CD4-positive, CD25-positive, alpha-beta regulatory T cell (primary cell): ENCODE measurements at places on chromosomes 2 and 18.

- DNase-seq: no peak
Measured at GRCh38 chr18:11862468-11863137, 11.4 kb downstream of the CHMP1B start.

- DNase-seq: no peak
Measured at GRCh38 chr2:219545943-219546352, 2.1 kb downstream of the TMEM198 start.

DNA sequence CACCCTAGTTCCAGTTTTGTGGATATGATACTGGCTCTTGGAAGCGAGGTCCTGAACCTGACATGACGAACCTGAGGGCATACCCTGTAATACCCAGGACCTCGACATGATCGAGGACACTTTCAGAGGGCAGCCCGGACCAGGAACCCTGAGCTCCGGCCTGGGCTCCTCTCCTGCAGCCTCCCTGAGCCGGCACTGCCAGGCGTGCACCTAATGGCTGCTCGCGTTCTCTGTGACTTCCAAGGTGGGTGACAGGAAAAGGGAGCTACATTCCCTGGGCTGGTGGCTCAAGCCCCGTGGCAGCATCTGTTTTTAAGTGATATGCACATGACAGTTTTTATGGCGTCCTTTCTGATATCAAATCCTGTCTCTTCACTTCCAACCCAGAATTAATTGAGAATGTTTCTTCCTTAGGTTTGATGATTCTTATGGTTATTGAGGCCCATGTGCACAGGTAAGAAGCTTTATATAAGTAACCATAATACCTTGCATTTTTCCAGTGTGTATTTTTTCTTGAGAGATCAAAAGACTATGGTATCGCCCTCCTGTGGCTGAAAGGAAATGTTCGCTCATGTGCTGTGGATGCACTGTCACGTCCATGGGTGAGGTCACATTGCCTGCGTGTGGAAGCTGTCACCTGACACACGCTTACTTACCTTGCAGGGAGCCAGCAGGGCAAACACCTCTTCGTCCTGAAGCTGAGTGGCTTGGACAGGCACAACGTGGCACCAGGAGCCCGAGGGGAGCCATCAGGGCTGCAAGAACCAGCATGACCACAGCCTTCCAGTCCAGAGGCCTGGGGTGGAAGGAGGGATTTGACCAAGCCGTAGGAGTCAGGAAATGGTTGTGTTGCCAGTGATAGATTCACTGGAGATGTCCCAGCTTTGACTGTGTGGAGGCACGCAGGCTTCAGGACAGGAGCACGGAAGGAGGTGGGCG, 367.4 kb upstream of the MYT1L start:
- DNase-seq: peak; percentile 35

DNA sequence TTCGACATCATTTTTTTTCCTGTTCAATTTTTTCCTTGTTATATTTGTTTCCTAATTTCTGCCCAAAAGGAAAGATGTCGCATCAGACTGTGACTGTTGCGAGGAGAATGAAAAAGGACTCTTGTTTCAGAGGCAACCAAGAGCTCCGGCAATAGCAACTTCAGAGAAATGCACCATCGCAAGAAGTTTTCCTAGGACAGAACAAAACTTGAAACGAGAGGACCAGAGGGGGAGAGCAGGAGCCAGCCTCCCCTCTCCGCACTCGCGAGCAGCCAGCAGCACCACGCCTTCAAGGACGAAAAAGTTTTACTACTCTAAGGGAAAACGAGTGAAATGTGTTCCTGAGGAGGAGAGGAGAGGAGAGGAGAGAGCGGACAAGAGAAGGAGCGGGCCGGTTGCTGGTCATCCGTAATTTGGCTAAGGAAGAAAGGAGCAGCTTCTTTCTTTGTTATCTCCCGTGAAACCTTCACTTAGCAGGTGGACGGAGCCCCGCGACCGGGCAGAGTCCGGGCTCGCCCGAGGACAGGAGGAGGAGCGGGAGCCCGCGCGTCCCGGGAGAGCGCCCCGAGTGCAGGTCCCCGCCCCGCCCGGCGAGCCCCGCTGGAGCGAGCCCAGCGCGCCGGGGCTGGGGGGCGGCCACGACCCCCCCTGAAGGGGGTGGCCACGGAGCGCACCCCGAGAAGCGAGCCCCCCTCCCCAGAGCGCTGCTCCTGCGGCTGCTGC, 744 bp downstream of the POU3F3 start:
- no peak for DNase-seq

DNA sequence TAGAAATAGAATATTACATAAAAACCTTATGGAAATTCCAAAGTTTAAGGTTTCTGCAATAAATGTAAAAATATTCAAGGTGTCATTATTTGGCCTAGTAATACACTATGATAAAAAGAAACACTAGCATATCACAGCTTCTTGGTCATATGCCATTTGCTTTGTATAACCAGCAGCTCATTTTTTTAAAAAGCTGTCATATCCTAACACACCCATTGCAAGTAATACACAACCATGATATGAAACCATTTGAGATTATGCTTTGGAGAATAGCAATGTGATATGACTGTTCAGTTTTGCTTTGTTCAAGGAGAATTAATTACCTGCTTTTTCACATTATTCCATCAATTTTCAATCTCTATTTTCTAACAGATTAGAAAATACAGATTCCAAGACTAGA, 149.0 kb downstream of the IKZF2 start:
- DNase-seq: no peak

DNA sequence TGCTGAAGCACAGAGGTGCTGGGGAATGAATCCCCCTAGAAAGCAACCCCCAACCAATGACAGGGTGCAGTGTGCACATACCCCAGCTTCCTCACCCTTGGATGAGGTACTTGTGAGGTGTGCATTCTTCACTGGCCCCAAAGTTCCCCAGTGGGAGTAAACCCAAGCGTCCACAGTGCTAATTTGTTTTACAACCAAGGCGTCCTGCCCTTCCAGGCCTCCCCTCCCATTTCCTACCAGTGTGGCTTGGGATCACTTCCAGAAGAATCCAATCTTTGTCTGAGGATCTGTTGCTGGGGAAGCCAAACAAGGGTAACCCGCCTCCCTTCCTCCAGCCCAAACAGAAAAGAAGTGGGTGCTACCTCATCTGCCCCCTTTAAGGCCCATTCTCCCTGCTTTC, 40.3 kb upstream of the TEX51 start:
- DNase-seq: no peak

DNA sequence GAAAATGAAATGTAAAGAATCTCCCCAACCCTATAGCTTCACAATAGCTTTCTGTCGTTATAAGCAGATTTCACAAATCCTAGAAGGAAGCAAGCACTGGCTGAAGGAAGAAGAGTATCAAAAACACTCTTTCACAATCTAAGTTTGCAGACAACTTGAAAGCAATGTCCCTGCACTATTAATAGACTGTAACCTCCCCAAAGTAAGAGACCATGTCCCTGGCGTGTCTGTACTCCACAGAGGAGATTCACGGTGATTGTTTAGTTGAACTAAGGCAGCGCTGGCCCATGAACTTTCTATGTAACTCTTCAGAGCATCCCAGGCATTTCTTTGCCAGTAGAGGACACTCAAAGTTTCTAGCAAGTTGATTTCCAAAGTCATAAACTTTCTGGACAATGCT, 128.0 kb upstream of the HNRNPA3 start:
- DNase-seq: no peak

- no peak for DNase-seq
Measured at GRCh38 chr2:84077496-84077895, 381.6 kb downstream of the SUCLG1 start.

DNA sequence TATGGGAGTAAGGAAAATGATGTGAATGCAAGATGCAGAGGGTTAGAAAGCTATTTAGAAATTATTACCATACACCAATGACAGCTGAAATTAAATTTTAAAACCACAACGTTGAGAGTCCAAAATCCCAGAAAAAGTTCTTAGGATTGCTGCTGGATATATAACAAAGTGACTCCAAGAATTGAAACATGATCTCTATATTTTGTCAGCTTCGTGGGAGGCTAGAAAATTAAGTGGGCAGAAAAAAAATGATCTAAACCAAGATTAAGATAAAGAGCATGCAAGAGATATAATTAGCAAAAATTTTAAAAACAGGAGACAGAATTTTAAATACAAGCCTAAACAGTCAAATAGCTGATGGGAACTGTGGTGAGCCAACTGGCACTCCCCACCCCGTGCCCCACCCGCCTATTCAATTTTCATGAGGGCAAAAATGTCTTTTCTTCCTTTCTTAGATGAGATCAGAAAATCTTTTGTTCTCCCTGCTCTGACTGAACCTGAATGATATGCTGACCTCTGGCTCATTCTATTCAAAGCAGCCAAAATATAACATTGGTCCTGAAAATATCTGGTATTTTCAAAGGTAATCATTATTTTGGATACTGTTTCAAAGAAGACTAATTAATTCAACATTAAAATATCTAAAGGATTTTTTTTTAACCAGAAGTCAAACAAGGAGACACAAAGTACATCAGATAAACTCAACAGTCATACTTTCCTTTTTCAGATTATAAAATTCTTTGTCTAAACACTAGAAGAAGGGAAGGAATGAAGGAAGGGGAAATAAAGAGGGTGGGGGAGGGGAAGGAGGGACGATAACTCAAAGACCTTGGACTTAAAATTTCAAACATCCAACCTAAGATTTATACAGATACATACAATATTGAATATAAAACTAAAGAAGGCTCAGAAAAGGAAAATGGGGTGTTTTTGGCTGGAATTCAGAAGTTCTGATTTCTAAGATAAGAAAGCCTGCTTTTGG, 12.2 kb downstream of the KANSL3 start:
- DNase-seq: no peak

DNA sequence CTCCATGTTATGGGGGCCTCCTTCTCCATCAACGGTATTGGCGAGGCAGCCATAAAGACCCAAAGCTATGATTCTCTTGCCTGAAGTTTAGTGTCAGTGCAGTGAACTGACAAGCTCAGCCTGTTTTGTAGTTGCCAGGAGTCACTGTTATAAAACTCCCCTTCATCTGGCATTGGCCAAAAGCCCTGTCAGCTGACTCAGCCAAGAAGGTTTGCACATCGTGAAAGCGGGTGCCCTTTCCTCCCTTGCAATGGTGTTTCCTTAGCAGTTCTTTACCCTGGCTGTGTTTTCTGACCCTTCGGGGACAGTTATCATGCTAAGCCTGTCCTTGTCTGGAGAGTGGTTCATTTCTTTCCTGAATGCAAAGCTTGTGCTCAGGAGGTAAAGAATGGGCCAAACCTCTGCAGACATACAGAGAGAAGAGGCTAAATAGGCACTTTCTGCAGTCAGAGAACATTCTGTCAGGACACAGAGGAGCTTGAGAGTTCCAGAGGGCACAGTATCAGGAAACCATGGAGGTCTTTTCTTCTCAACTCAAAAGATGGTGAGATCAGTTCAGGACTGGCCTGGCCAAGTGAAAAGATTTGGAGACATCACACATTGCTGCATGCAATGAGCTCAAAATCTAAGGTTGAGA, 414.2 kb downstream of the ZNF521 start:
- DNase-seq: no peak

GRCh38 chr2:43937269-43937820, 58.4 kb downstream of the LRPPRC start:
- DNase-seq: no peak

GRCh38 chr18:24018299-24018886, 3.8 kb downstream of the TTC39C start:
- DNase-seq: no peak

DNA sequence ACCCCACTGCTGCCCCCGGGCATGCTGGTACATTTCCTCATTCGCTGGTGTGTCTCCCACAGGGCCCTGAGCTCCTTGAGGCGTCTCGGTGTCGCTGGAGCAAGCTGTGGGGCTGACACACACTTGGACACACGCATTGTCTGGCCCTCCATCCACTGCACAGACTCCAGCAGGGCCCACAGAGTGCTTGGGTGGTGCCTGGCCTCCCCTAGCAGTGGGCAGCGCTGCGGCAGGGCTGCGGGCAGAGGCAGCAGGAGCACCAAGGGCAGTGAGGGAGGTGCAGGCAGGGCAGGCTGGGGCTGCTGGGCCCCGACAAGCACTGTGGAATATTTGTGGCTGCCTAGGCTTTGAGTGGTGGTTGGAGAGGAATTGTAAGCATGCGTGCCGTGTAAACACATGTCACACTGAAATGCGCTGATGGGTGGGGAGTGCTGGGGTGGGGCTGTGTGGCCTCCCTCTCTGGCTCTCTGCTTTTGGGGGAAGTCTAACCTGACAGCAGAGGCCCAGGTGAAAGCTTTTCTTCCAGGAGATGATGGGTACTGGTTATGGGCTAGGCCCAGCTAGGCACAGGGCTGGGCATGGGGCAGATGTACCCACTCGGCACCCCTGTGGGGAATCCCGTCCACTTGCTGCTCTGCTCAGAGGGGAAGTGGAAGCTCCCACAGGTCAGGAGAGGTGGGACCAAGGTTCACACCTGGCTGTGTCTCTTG, 55.5 kb upstream of the HS6ST1 start:
- no peak for DNase-seq

- DNase-seq: no peak
Measured at GRCh38 chr2:111930409-111930808, 32.0 kb downstream of the MERTK start.

DNA sequence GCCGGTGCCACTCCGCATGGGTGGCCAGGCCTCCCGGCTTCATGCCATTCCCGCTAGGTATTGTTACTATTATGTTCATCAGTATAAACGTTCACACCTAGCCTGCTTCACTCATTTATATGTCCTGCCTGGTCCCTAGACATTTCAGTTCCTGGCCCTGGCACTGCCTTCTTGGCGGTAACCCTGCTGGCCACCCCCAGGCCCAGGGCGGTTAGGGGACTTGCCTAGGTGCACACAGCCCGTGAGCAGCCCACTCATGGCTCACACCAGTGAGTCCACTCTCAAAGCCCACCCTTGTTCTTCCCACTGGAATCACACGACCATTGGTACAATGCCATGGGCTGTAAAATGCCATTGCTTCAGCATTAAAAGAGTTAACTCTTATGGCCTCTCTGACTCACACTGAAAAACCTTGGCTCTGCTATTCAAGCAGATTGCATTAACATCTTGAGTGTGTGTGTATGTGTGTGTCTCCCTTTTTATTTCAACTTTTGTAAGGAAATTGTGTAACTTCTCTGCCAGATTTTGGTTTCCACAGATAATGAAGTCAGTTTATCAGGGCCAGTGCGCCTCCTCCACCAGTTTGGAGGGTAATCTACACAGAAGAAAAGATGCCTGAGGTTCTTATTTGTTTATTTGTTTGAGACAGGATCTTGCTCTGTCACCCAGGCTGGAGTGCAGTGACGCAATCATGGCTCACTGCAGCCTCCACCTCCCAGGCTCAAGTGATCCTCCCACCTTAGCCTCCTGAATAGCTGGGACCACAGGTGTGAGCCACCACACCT, 74.2 kb downstream of the RAB31 start:
- no peak for DNase-seq

- DNase-seq: no peak
Measured at GRCh38 chr2:159086342-159086741, 117.9 kb downstream of the TANC1 start.

- DNase-seq: peak; percentile 72
Measured at GRCh38 chr2:177289824-177290628, 25.5 kb upstream of the NFE2L2 start.

- DNase-seq: no peak
Measured at GRCh38 chr2:201152517-201152916, 30.4 kb upstream of the CASP10 start.

GRCh38 chr2:233107011-233107410, 46.9 kb downstream of the INPP5D start:
- DNase-seq: no peak
